Activated CD8-positive, alpha-beta memory T cell treated with anti-CD3 and anti-CD28 coated beads for 1 hour (primary cell): ENCODE measurements at places on chromosomes 7 and 10.

- no peak for DNase-seq
Observed at GRCh38 chr7:159095979-159096411, 48.7 kb downstream of the VIPR2 start.

GRCh38 chr10:73910401-73910763 lies 550 bp upstream of the PLAU start:
- DNase-seq, result no peak

DNA sequence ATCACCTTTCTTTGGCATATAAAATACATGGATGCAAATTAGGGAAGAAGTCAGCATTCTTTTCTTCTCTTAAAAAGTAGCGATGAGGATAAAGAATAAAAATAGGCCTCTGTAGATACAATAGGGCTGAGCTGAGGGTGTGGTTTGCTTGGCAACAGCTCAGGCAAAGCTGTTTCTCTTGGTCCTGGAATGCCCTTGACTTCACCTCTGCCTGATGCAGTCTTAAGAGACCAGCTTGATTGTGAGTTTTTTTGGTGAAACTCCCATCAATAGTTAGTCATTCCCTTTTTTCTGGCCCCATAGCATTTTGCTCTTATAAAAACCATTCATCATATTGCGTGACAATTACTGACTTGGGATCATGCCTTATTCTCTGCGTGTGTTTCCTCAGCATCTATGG lies 42.1 kb upstream of the MKLN1 start:
- DNase-seq, result no peak

DNA sequence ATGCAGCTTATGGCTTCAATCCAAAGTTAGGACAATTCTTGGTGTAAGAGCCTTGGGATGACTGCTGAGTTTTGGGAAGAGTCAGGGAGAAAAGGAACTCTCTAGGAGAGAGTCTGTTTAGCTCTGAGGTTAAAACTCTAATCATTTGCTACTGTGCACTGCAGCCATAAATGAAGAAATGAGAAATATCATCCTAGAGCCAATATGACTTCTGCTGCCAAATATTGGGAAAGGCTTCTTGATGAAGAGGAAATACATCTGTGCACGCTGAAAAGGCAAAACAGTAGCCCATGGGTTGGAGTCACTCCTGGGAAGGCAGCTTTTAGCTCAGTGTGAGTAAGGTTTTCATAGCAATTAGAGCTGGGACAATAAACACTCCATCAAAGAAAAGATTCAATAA lies 308.8 kb downstream of the SFMBT2 start:
- no peak for DNase-seq

- no peak for DNase-seq
Observed at GRCh38 chr10:88995156-88995876, 4.7 kb downstream of the FAS start.

- no peak for DNase-seq
Observed at GRCh38 chr10:50937230-50937907, 51.9 kb upstream of the A1CF start.

- peak; percentile 62 for DNase-seq
Observed at GRCh38 chr7:92833766-92834506, 2.4 kb downstream of the CDK6 start.

DNA sequence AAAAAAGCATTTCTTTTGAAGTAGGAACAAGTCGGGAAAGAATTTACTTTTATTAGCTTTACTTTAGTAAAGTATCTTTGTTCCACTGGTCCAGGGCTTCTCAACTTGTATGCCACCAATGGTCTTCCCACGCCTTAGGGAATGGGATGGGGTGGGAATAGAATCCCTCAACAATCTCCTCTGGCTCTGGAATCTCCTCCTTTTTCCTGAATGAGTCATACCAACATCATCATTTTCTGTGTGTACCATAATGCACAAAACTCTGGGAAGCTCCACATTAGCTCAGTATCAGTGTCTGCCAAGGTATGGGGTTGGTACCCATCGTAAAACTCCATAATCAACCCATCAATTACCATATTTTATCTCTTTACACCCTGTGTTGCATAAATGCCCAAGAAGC lies 159.4 kb upstream of the BMPER start:
- no peak for DNase-seq

DNA sequence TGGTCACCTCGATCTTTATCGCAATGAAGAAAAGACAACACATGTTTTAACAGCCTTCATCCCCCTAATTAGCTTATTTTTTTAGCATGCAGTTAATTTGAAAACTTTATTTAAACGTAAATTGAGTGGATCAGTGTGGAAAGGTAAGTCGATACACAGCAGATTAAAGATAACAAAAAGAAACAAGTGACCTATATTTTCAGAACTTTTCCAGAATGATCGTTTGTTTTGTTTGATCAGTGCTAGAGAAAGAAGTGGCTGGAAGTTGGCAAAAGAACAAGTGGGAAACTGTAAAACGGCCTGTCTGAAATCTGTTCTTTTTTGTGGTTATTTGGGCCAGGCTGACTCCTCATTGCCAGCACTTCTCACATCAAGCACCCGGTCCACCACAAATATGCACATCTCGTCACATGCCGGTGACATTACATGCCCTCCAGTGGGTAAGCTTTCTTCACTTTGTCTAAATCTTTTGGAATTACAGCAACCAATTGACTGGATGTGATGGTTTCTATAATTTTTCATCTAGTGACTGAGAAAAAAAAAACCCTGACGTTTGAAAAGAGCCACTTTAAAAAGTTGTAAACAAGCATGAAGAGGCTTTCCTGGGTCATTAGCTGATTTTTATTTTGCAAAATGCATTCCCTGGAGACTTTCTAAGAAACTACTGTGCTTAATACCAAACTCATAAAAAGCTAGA lies 33.2 kb downstream of the C7orf33 start:
- no peak for DNase-seq

DNA sequence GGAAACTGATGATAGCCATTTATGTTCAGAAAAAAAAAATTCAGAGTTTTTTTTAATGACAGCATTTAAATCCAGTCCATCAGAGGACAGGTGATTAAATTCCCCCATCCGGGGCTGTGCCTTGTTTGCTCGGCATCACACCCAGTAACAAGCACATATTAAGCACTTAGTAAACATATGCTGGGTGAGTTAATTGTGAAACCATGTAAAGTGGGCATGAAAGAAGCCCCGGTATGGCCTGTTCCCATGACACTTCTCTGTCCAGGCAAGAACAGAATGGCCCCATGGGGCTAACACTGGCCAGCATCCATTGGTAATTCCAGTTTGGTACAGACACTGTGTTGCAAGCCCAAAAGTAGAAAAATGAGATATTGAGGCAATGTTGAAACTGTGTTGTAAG lies 220.8 kb upstream of the RNF32 start:
- DNase-seq, result no peak

DNA sequence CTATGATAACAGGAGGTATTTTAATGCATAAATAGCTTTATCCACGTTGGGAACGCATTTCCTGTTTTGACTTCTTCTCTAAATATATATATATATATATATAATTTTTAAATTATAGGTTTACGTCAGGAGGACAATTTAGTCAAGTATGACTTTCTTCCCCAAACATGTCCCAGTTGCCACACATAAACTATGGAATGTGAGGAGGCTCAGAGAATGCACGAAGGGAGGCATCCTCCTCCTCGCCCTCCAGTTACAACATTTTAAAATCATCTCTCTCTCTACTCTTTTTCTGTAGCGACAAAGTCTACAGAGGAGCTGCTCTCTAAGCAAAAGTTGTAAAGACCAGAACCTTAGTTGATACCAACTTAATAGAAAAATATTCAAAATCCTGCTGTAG lies 106.9 kb upstream of the LYZL1 start:
- DNase-seq, result no peak
